ENCODE measurements at places on chromosomes 2 and 18.

- no peak for DNase-seq
Observed at GRCh38 chr18:48412339-48412929, 3.3 kb upstream of the ZBTB7C start.

- no peak for DNase-seq
Observed at GRCh38 chr2:75707901-75708300, 2.8 kb downstream of the GCFC2 start.

- no peak for DNase-seq
Observed at GRCh38 chr2:88499204-88499603, 46.7 kb upstream of the FOXI3 start.

GRCh38 chr2:172914341-172915008 lies 161.2 kb upstream of the MAP3K20 start:
- peak; percentile 14 for DNase-seq

- no peak for DNase-seq
Observed at GRCh38 chr2:143491131-143491530, 361.9 kb downstream of the ARHGAP15 start.

GRCh38 chr18:72738136-72738535 lies 129.7 kb downstream of the NETO1 start:
- DNase-seq, result no peak

- no peak for DNase-seq
Observed at GRCh38 chr18:10100196-10100595, 186.4 kb downstream of the VAPA start.

- DNase-seq, result no peak
Observed at GRCh38 chr18:23359421-23359820, 93.7 kb upstream of the RIOK3 start.

GRCh38 chr2:20092226-20092900 lies 40.9 kb upstream of the LAPTM4A start:
- DNase-seq, result no peak

- peak; percentile 99 for DNase-seq
Observed at GRCh38 chr2:17303054-17303453, 215.2 kb downstream of the RAD51AP2 start.

- no peak for DNase-seq
Observed at GRCh38 chr2:55786280-55786679, 92.6 kb upstream of the PNPT1 start.

GRCh38 chr2:240850756-240851077 lies 17.9 kb upstream of the AGXT start:
- no peak for DNase-seq

GRCh38 chr2:1609485-1610095 lies 134.7 kb downstream of the PXDN start:
- DNase-seq, result no peak

- no peak for DNase-seq
Observed at GRCh38 chr18:12779456-12779855, 76.6 kb downstream of the PSMG2 start.

DNA sequence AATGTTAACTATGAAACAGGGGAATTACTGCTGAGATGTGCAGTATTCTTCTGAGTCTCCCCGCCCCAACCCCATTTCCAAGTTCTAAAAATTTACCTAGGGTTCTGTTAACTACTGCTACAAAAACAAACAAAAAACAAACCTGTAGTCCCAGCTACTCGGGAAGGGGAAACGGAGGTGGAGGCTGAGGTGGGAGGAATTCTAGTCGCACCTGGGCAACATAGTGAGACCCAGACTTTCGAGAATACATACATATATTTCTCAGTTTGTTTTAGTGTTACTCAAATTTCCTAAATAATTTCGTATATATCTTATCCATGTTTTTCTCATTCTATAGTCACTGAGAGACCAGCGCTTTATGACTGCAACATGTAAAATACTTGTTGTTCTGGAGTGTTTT lies 989 bp downstream of the STAM2 start:
- no peak for DNase-seq

DNA sequence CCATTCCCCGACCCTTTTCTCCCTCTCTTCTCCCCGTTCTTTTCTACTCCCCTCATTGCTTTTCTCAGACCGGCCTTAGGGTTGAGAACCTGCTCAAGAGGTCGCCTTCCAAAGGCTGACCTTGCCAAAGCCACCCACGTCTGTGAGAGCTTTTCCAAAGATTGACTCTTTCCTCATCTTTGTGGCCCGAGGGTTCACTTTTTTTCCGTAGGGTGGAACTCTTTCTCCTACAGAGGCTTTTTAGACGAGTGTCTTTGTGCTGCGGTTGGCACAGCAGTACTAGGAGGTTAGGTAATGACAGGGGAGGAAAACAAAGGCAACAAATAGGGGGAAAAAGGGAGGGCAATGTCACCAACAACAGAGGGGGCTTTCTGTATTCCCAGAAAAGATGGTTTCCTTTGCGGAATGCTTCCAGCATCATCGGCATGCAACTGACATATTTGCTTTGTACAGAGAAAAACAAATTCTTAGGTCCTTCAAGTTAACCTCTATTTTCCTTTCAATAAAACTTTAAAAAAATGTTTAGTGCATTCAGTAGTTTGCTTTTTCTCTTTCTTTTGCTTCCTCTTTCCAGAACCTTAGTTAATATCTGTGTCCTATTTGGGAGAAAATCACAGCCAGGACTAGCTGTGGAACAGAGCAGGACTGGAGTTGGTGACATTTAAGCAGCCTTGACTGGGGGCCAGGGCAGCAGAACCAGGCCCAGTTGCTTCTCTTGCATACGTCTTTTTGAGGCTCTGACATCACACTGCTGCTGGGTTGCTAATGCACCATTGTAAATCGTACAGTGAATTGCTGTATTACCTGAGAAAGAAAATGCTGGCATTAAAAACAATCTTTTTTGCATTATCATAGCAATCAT lies 188.1 kb upstream of the FANCL start:
- no peak for DNase-seq

GRCh38 chr18:30746224-30746623 lies 296.3 kb downstream of the DSC3 start:
- DNase-seq, result no peak

DNA sequence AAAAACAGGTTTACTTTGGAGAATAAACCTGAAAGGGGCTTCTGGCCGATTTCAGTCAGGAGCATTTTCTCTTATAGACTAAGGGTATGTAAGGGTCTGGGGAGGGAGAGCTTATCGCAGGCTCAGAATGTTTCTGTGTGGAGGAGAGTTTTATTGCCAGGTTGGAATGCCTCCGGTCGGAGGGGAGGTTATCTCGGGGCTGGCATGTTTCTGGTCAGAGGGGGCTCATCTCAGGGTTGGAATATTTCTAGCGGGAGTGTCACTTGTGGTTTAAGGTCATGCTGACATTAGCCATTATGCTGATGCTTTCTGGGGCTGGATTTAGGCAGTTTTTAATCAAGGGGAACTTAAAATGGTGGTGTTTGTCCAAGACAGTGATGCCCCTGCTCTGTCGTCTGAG lies 333.6 kb downstream of the METTL4 start:
- DNase-seq, result no peak

- no peak for DNase-seq
Observed at GRCh38 chr18:63981719-63982118, 11.8 kb downstream of the SERPINB8 start.

DNA sequence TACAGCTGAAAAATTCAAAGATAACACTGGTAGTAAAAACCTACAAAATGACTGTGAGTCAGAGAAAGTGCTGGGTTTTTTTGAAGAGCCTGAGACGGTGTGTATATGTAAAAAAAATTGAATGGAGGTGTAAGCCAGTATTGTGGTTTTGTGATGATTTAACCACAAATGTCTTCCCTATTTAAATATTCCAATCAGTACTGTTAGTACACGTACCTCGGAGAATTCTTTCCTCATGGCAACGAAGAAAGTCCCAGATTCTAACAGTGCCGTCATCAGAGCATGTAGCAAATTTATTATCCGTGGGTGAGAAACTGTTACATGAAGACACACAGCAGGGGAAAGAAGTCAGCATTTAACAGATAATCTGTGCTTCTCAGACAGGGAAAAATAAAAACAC lies 48.1 kb downstream of the WDR33 start:
- DNase-seq, result no peak

DNA sequence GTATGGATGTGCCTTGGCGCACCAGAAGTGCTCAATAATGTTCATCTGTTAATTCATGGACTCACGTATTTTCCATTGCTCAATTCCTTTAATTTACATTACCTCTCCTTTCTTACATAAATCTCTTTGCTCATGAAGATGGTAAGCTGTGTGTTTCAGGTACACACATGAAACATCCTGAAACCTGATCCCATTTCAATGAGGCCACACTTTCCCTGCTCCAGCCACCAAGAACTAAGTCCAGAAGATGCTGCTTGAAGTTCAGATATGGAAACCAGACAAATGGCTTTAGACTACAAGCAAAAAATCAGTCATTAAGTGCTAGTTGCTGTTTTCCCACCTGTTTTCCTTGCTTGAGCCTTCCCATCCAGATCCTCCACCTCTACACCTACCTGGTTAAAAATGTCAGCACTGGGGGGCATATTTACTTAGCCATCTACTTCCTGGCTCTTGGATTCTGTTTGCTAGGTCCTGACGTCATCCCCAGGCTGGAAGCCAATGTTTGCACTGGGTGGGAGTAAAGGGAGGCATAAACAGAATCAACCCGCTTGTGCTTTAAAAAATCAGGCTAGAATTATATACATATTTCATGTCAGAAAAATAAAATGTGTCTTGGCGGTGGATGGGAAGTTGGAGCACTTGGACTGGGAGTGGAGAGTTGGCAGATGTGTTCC lies 309.7 kb downstream of the OSR1 start:
- no peak for DNase-seq

DNA sequence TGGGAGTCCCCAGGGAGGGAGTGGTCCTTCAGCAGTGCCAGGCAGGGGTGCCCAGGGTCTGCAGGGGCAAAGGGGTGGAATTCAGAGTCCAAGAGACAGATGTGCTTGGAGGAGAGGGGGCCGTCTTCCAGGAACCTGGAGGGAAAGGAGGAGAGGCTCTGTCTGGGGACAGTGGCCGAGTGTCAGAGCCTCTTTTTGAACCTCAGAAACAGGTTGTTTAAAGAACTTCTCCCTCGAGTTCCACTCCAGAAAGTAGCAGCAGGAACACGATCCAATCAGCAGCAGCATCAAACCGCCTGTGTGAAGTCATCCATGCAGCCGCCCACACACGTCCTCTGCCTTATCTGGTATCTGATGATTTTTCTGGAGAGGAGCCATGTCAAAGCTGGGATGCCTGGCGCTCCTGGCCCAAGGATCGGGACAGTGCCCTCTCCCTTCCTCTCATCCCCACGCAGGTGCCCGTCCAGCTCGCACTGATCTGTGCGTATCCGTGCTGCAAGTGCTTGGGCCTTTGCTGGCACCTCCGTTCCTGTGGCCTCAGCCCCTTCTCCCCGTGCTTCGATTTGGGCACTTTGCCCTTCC lies 205.1 kb downstream of the NDUFA10 start:
- DNase-seq, result no peak

DNA sequence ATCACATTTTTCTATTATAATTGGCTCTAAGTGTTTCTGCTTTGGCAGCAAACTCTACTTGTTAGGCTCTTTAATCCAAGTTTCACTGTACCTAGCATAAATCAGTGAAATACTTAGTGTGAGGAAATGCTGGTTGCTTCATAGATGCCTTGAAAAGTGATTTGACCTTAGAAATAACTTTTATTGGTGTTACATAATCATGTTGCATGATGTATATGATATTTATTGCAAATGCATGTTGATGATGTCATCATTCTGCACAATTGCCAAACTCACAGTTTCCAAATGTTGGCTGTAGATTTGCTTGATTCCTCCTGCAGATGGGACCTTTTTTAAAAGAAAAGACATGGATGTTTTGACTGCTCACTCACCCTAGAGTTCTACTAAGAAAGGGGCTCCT lies 137.6 kb upstream of the BCL2L11 start:
- no peak for DNase-seq

GRCh38 chr18:21678859-21679258 lies 25.7 kb downstream of the ABHD3 start:
- no peak for DNase-seq
